Bladder microvascular endothelial cell (primary cell): ENCODE measurements at places on chromosomes 16 and 17. TPM values are rescaled to one million over a fixed set of nuclear protein-coding genes. Genes with fewer than 3 reads are reported as not detected.

The TMC7 gene
- total RNA-seq = 2.1 and 6.6 TPM in 2 replicates

The SHISA9 gene
- 0.57 TPM in 1 of 2 replicates, not detected in the other for total RNA-seq

The USP43 gene
- 0.16 TPM in 1 of 2 replicates, not detected in the other for total RNA-seq

The GGT6 gene
- under 0.01 TPM in 1 of 2 replicates, not detected in the other for total RNA-seq
